H9 (cell line): ENCODE measurements at places on chromosomes 1 and 21.

- no peak for DNase-seq
Observed at GRCh38 chr1:4328402-4329071, 325.9 kb upstream of the AJAP1 start.

DNA sequence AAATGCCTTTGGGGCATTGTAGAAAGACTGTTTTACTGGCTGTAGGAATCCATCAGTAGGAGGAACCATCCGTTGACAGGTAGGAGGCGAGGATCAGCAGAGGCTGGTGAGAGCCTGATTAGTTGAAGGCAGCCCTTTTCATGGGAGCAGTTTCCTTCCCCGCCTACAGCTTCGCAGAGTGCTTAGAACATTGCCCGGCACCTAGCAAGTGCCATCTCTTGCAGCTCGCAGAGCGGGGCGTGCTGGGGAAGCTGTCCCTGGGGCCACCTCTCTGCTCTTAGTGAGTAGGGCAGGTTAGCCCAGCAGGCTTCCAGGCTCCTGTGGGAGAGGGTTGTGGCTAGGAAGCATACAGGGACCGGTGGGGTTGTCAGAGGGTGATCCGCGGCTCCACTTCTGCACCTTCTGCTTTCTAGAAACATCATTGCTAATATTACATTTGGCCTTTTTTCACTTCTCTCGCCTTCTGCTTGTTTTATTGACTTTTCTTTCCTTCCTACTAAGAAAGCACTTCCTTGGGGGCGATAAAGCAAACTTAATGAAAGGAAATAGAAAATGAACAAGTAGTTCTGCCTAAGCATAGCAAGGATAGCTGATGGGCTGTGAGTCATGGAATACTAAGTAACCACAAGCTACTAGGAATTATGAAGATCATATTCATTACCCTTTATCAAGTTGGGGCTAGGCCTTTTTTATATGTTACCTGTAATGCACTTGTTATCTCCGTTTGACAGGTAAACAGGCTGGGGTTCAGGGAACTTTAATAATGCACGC lies 176.7 kb downstream of the GALNT2 start:
- no peak for DNase-seq

DNA sequence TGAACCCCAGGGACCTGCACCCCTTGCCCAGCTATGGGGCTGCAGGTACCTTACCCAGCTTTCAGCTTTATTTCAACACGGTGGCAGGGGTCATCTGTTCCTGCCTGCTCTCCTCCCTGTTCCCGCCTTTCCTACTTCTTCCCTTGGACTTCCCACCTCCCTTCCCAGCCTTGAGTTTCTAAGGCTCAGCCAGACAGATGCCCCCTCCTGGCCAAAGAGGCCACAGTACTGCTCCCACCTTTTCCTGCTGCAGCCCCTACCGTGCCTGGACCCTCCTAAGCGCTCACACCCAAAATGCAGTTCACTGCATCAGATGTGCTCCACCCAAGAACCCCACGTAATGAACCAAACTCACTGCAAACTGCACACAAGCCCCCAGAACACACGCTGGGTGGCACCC lies 7.7 kb downstream of the NOC2L start:
- peak; percentile 53 for DNase-seq

DNA sequence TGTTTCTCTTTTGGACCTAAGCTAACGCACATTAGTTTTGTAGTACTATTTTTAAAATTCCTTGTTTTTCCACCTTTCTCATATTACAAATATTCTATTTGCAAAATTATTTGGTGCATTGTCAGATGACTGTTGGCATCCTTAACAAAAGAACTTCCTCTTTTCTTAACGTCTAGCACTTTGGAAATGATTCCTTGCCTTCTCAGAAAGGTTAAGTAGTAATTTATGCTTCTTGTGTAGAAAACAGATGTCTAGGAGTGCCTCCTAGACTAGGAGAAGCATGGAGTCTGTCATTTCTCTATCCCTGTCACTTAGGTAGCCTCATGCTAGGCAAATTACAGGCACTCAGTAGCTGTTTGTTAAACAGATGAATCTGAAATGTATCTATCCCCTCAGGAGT lies 64.4 kb downstream of the HSPA13 start:
- DNase-seq, result no peak

- no peak for DNase-seq
Observed at GRCh38 chr1:107450899-107451664, 310.2 kb downstream of the NTNG1 start.

DNA sequence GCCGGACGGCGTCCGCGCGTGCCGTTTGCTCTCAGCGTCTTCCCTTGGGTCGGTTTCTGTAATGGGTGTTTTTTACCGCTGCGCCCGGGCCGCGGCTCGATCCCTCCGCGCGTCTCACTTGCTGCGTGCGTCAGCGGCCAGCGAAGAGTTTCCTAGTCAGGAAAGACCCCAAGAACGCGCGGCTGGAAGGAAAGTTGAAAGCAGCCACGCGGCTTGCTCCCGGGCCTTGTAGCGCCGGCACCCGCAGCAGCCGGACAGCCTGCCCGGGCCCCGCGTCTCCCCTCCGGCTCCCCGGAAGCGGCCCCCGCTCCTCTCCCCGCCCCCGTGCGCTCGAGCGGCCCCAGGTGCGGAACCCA lies 159.8 kb downstream of the RUNX1 start:
- DNase-seq, result peak; percentile 49

- DNase-seq, result no peak
Observed at GRCh38 chr1:152487871-152488270, 22.7 kb upstream of the LCE5A start.

- DNase-seq, result no peak
Observed at GRCh38 chr1:147052677-147053076, 114.6 kb downstream of the NBPF12 start.

DNA sequence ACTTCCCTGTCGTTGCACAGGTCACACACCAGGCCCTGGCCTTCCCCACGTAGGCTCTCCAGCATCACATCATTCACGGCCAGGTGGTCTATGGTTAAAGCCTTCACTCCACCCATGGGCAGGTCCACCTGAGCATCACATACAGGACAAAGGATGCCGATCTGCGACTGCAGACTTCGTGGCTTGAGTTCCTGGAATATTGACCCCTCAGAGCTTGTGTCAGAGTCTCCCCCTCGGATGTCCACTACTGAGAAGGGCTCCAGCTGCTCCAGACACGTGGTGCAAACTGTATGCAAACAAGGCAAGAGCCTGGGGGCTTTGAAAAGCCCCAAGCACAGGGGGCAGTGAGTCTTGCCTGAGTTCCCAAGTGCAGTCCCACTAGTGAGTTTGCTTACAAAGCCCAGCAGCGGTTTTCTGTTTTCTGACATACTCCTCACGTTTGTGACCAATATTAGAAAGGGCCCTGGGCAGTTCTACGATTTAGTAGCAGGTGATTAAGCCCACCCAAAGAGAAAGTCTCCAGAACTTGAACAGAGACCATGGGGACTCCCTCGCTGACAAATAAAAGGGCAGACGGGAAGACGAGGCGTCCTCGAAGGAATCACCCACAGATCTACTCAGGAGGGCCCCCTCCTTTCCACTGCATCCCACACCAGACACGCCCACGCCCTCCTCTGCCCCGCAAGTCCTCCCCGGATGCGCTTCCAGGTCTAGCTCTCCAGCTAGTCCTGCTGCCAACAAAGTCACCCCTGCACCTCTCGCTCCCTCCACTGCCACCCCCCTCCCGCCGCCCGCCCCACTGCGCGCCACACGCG lies 568 bp downstream of the TRIM45 start:
- DNase-seq, result peak; percentile 34

- no peak for DNase-seq
Observed at GRCh38 chr1:173476197-173476664, 904 bp upstream of the PRDX6 start.

GRCh38 chr1:226717256-226717909 lies 21.7 kb downstream of the ITPKB start:
- no peak for DNase-seq

GRCh38 chr1:108813326-108813725 lies 43.6 kb downstream of the AKNAD1 start:
- no peak for DNase-seq

DNA sequence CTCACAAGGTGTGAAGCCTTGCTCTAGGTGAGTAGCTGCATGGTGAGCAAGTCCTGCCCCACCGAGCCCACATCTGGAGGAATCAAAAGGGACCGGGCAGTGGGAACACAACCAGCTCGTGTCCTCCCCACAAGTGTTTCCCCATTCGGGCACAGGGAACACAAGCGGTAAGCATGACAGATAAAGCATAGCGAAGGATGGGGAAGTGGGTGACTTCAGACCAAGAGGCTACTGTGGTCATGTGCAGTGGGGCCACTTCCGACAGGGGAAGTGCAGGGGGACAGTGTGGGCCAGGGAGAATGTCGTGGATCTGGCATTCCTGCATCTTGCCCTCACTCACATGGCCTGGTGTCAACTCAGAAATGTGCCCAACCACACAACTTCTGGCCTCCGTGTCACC lies 306.2 kb downstream of the FAM72C start:
- no peak for DNase-seq

GRCh38 chr1:43454270-43455011 lies 710 bp upstream of the HYI start:
- DNase-seq, result peak; percentile 96

- no peak for DNase-seq
Observed at GRCh38 chr1:229440851-229441537, 7.1 kb upstream of the ACTA1 start.

- DNase-seq, result no peak
Observed at GRCh38 chr1:176051902-176052518, 155.1 kb downstream of the COP1 start.

- DNase-seq, result no peak
Observed at GRCh38 chr1:155268630-155269029, 4.7 kb downstream of the CLK2 start.

GRCh38 chr1:157151073-157151472 lies 12.9 kb upstream of the ETV3 start:
- no peak for DNase-seq

DNA sequence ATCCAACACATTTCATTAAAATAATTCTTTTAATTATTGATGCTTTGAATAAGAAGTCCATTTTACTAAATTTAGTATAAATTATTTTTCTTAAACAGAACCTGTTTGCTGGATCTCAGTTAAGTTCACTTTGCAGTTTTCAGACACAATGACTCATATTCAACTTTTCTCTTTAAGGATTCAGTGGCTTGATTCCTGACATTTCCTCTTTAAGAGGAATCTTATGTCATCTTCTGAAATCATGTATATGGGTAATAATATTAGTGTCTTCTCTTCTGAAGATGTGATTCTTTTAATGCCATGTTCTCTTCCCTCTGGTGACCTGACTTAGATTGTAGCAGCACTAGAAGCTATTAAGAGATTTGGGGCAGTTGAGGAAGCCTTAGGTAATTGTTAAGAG lies 12.6 kb downstream of the CREG1 start:
- DNase-seq, result no peak

DNA sequence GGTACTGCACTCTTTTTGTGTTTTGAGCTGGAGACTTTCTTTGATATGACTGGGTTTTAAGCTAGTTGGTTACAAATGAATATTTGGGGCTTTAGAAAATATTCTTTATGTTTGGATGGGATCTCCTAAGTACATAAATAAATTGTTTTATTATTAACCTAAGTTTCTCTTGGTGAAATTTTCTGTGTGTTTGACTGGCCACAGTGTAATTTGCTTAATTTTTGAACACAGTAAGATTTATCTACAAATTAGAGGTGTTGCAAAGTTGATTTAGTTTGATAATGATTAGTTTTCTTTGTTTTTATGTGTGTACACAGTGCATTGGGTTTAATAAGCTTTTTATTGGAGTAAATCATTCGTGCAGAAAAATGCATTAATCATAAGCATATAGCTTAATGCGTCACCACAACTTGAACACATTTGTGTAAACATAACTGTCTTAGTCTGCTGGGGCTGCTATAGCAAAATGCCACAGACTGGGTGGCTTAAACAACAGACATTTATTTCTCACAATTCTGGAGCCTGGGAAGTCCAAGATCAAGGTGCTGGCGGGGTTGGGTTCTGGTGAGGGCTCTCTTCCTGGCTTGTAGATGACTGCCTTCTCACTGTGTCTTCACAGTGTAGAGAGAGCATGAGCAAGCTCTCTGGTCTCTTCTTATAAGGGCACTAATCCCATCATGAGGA lies 17.4 kb upstream of the SLC6A9 start:
- DNase-seq, result no peak

- no peak for DNase-seq
Observed at GRCh38 chr1:10677491-10678391, 118.7 kb downstream of the CASZ1 start.

DNA sequence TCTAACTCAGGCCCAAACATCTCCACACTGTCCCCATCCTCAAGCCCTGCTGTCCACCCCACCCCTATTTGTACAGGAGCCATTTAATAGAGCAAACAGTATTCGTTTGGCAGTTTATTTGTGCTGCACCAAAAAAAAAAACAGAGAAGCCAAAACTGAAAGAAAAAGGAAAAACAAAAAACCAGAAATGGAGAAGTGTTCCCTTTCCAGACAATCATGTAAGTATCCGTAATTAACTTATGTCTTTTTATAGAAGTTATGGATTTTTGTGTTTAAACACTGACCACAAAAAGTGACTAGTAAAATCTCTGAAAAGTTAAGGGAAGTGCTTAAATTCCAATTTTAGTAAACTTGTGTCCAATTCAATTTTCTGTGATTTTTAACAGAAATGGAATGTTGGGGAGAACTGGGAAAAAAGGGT lies 40.4 kb upstream of the ZBTB18 start:
- DNase-seq, result no peak

GRCh38 chr1:18513995-18514394 lies 33.3 kb downstream of the KLHDC7A start:
- DNase-seq, result no peak

DNA sequence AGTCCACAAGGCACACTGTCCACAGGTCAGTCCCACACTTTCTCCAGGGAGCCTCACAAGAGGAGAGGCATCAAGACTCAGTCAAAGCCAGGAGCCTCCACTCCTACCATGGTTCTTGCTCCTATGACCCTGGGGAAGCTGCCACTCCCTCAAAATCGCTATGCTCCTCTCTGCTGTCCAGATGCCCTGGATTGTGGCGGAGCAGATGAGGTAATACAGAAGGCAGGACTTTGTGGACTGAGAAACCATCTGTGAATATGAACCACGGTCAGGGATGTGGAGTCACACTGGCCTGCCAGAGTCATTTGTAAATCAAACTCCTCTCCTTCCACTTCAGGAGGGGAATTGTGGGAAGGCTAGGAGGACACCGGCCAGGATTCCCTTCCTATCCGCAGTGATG lies 20.6 kb downstream of the VWA5B1 start:
- DNase-seq, result no peak

DNA sequence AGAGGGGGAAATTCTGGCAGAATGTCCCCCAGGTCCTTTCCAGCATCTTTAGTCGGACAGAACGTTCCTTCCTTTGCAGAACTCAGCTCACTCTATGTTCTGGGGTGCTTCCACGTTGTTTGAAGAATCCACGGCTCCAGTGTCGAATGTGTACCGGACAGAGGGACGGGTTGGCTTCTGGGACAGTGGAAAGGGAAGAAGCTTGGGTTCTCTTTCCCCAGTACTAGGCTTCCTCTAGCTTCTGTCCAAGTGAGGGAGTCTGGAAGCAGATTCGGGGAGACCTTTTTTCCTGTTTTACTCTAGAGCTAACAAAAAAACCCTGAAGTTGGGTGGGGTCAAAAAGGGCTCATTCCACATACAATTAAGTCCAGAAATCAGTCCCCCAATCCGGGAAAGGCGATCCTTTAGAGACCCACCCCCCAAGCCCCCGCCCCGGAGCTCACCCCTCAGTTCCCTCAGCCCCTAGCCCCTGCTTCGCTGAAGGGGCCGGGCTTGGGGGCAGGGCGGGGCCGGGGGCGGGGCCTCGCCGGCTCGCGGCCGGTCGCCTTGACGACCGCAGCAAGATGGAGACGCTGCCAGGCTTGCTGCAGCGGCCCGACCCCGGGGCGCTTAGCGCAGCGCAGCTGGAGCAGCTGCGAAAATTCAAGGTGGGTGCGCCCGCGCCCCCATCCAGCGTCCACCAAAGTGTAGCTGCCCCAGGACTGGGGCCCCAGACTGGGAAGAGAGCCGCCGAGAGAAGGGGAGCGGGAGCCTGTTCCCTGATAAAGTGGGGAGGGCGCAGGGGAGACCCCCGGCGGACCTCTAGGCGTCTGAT lies at the start of gene RIIAD1:
TSS of gene RIIAD1 (plus strand) at position 549 of the 814 bp plus-strand sequence. CDS start at position 564, 15 bp downstream.
- peak; percentile 82 for DNase-seq
